Daoy (cell line): ENCODE measurements at places on chromosomes 7 and 10.

DNA sequence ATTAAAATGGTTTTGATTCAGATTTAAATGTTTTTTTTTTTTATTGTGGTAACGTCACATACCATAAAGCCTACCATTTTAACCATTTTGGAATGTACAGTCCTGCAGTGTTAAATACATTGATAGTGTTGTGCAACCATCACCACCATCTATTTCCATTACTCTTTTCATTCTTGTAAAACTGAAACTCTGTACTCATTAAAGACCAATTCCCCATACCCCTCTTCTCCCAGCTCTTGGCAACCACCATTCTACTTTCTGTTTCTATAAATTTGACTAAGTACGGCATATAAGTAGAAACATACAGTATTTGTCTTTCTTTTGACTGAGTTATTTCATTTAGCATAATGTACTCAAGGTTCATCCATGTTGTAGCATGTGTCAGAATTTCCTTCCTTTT, 96.2 kb downstream of the EXOC4 start:
- no peak for DNase-seq

DNA sequence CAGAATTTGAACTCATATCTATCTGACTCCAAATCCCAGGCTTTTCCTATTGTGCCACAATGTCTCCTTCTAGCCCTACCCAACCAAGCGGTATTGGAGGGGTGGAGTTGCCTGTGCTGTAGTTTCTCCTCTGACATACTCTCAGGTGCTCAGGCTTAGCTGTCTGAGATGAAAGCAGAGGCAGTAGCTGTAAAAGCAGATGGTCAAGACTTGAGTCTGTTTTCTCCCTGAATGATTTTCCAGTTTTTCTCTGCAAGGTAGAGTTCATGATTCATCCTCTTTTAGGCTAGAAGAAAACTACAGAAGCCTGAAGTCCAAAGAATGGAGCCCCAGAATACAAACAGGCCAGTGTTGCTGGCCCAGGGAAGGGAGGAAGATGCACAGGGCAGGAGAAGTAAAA, 130.0 kb downstream of the PDE1C start:
- DNase-seq = no peak

GRCh38 chr10:100184840-100185239, 989 bp downstream of the ERLIN1 start:
- peak; percentile 4 for DNase-seq

DNA sequence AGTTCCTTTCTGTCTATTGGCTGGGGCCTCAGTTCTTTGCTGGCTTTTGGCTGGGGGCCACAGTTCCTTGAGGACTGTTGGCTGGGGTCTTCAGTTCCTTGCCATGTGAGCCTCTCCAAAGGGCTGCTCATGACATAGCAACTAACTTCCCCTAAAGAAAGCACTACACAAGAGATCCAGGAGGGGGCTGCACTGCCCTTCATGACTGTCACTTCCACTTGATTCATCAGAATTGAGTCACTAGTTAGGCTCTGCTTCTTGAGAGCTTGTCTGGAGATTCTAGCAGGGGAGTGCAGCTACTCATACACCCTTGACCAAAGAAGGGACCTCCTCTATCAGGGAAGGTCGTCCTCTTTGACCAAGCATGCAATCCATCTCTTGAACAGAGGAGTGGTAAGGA, 38.0 kb upstream of the MKX start:
- peak; percentile 44 for DNase-seq

- no peak for DNase-seq
Observed at GRCh38 chr7:815284-816216, 16.7 kb upstream of the SUN1 start.

- DNase-seq = no peak
Observed at GRCh38 chr7:84812021-84812420, 374.8 kb downstream of the SEMA3D start.

DNA sequence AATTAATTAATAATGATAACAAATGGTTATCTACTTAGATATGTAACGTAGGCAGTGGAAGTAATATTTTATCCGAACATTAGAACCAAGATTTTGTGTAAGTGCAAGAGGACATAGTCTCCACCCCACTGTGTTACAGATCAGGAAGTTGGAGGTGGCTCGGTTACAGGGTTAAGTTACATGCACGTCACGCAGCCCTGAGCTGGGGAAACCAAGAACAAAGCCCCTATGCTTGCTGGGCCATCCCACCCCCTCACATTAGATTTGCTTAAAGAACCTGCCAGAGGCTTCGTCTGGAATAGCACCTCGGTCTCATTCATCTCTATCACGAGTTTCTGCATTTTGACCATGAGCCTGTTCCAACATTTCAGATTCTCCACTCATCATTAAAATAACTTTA, 214.1 kb downstream of the ADARB2 start:
- DNase-seq = no peak

GRCh38 chr10:4043897-4044665, 259.1 kb upstream of the KLF6 start:
- no peak for DNase-seq

GRCh38 chr7:158353606-158354570, 233.7 kb downstream of the PTPRN2 start:
- peak; percentile 45 for DNase-seq

GRCh38 chr10:51783941-51784340, 84.5 kb upstream of the CSTF2T start:
- no peak for DNase-seq

GRCh38 chr10:103665162-103665889, 171.8 kb downstream of the NEURL1 start:
- no peak for DNase-seq
